NCI-H446 treated with DMSO at 0.1 percent for 48 hours (cell line): ENCODE measurements at places on chromosomes 2 and 18.

- no peak for DNase-seq
Measured at GRCh38 chr2:33477473-33478468, 1.3 kb downstream of the RASGRP3 start.

- DNase-seq = no peak
Measured at GRCh38 chr18:45954070-45954934, 12.8 kb downstream of the EPG5 start.

DNA sequence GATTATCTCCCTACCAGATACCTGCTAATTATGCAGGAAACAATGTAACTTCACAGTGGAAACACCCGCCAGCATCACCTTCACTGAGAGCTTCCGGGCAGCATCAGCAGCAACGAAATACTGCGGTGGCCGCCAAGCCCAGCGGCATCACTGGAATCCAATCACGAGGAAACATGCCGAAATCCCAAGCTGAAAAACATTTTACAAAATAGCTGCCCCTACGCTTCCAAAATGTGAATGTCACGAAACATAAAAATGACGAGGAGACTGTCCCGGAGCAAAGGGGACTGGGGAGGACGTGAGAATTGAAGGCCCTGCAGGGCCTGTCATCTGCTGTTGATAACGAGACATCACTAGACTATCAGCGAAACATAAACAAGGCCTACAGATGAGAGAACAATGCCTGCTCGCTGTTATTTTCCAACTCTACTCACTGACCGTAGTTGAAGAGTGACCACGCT, 82.6 kb downstream of the HDAC4 start:
- no peak for DNase-seq

DNA sequence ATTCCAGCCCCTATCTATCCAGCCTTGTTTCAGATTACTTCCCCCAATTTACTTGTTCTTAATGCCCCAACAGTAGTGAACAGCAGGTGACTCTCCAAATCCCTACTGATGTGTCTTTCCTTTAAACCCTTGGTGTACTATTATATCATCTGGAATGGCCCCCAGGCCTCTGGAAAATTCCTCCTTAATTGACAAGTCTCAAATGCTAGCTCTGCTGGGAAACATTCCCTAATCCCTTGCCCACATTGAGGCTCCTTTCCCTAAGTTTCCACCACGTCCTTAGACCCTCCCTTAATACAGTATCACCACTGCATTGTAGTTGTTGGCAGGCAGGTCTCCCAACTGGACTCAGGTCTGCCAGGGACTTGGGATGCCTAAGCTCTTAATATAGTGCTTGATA, 41.0 kb downstream of the MYO3B start:
- no peak for DNase-seq

DNA sequence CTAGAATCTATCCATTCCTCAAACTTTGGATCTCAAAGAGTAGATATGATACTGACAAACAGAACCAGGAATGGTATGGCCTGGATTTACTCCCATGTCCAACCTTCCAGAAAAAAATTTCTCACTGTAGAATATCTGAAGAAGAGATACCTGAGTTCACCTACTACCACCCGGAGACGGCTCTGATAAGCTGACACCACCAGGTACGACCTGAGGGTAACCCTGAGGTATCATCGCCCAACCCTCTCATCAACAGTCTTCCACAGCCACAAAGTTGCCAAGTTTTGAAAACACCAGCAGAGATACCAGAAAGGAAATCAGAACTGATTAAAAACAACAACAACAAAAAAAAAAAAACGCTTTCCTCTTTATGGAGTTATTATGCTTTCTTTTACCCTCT, 102.9 kb downstream of the LRP2 start:
- DNase-seq = no peak

DNA sequence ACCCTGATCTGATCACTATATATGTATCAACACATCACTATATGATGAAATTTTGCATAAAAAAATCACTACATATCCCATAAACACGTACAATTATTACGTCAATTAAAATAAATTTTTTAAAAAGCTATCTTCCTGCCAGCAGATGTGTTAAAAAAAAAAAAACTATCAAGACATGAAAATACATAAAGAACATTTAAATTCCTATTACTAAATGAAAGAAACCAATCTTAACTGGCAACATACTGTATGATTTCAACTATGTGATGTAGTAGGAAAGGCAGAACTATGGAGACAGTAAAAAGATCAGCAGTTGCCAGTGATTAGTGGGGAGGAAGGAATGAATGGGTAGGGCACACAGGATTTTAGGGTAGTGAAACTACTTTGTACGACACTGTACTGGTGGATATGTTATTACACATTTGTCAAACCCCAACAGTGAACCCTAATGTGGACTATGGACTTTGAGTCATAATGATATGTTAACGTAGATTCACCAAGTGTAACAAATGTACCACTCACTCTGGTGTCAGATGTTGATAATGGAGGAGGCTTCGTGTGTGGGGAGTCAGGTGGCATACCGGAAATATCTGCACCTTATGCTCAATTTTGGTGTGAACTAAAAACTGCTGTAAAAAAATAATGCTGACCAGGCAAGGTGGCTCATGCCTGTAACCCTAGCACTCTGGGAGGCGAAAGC, 27.4 kb downstream of the USP34 start:
- no peak for DNase-seq

GRCh38 chr2:71772510-71773172, 319.3 kb downstream of the DYSF start:
- DNase-seq = no peak

DNA sequence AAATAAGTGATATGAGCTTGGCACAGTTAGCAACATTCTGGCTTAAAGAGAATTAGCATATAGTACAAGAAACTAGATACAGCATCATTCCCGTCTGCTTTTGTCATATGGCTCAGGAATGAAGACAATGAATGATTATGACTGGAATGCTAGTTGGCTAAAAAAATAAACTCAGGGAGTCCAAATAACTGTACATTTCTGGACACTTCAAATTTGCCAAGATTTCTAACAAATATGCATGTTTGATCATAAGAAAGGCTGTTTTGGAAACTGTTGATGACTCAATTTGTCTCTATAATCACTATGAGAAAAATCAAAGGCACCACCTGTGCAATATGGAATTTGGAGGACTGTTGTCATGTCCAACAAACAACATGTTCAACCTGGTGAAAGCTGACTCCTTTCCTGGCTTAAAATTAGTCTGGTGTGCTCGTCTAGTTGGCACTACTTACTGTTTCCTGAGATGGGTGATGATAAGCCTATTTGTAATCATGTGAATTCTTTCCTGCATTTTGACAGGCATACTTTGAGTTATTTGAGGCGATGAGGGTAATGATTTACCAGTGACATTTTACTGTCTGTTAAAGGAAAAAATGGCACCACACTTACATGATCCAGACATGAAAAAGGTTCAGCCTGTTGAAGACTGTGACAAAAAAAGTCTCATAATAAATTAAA, 133.9 kb upstream of the CDH20 start:
- no peak for DNase-seq

GRCh38 chr2:179264368-179265081, at the start of gene SESTD1:
SESTD1 (minus strand) TSS chr2:179264832; CDS start chr2:179191841, 72,991 bp downstream.
- no peak for DNase-seq

- no peak for DNase-seq
Measured at GRCh38 chr2:219300022-219300421, 9.2 kb downstream of the PTPRN start.

GRCh38 chr18:6835345-6835744, 105.8 kb downstream of the ARHGAP28 start:
- DNase-seq = no peak

GRCh38 chr2:229237270-229237669, 33.8 kb downstream of the PID1 start:
- DNase-seq = no peak

GRCh38 chr2:45822272-45822630, 170.8 kb downstream of the PRKCE start:
- DNase-seq = no peak

GRCh38 chr2:27049422-27050280, 1.8 kb upstream of the AGBL5 start:
- no peak for DNase-seq
